HFFc6 (cell line): ENCODE measurements at places on chromosomes 1 and 21. TPM values are rescaled to one million over a fixed set of nuclear protein-coding genes. Genes with fewer than 3 reads are reported as not detected.

DNA sequence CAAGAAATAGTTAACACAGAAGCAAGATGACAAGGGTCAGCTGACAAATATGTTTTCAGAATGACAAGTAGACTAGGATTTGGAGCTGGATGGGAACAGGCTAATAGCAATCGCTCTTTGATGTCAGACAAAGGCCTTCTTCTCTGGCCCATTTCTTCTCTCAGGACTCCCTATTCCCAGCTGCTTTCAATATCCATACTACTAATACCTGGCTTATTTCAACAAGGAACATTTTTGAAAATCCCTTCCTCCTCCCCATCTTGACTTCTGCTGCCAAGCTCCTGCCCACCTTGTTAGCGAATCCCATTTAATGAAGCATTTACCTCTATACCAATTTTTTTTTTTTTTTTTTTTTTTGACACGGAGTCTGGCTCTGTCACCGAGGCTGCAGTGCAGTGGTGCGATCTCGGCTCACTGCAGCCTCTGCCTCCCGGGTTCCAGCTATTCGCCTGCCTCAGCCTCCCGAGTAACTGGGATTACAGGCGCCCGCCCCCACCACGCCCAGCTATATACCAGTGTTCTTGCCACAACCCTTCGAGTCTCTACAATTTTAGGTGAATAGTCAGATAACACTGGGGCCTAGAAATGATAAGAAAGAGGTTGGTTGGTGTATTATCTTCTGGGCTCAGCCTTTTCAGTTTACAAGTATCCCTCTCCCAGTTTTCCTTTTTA, 68.4 kb downstream of the MACF1 start:
- H3K4me3 ChIP-seq, result no peak overlapping the region
- H3K27ac ChIP-seq, result no peak overlapping the region; the same call in 1 of the 2 replicates
- H3K36me3 ChIP-seq, result peaks cover 6% of the 10 kb centered on the region
- peaks cover 2% of the 10 kb centered on the region; the same call in 1 of the 2 replicates for H3K27me3 ChIP-seq

ADGRB2 gene
- total RNA-seq, result 7.0 to 8.8 TPM (median 8.7 TPM) in 3 replicates

CFAP107 gene
- total RNA-seq, result not detected in 3 replicates

ST3GAL3 gene
- total RNA-seq, result 15.2 to 19.0 TPM (median 16.3 TPM) in 3 replicates

TSHB gene
- not detected in 3 replicates for total RNA-seq

- peak overlapping the region; percentile 56 for H3K27ac ChIP-seq
- DNase-seq, result peak; percentile 55
- peak overlapping the region; percentile 43 for H3K4me3 ChIP-seq
- no peaks in the 10 kb centered on the region for H3K27me3 ChIP-seq
- H3K36me3 ChIP-seq, result peaks cover 7% of the 10 kb centered on the region; the same call in 1 of the 2 replicates
- peaks cover 60% of the 10 kb centered on the region for H3K4me1 ChIP-seq
These were observed 511.8 kb upstream of the USP24 start for GRCh38 chr1:55726994-55727393.

DNA sequence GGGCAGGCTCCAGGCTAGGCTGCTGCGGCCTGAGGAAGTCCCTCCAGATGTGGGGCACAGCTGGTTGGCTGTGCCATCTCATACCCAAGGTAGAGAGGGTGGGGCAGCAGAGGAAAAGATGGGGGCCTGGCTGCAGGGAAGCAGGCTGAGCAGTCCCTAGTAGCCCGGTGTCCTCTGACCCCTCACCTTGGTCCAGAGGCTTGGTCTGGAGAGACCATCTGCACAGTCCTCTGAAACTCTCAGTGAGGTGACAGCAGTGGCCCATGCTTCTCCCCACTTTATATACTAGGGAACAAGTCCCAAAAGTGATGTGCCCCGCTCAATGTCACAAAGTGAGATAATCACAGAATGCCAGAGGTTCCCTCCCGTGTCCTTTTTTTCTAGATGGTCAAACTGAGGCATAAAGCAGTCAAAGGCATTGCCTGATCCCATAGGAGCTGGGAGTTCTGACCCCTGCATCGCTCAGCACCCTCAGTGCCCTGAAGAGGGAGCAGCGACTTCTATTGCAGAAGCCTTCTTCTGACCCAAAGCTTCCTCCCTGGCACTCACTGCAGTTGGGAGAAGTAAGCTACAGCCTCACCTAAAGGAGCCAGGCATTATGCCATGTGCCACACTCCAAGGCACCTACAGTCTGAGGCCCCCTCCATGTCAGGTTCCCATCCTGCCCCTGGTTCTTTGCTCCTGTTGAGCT, 45.5 kb downstream of the TRABD2B start:
- no peaks in the 10 kb centered on the region for H3K4me1 ChIP-seq
- H3K27me3 ChIP-seq, result no peaks in the 10 kb centered on the region; the same call in 1 of the 2 replicates
- no peak overlapping the region for H3K4me3 ChIP-seq
- no peaks in the 10 kb centered on the region for H3K36me3 ChIP-seq

KRTAP19-3 gene
- not detected in 3 replicates for total RNA-seq

GRCh38 chr1:112006416-112007025, 17.1 kb upstream of the KCND3 start:
- no peak for DNase-seq
- H3K27me3 ChIP-seq, result peaks cover 16% of the 10 kb centered on the region
- H3K36me3 ChIP-seq, result no peaks in the 10 kb centered on the region
- H3K27ac ChIP-seq, result no peak overlapping the region

GRCh38 chr21:25334046-25334730, 273.1 kb downstream of the MRPL39 start:
- H3K27me3 ChIP-seq, result no peaks in the 10 kb centered on the region
- no peak overlapping the region for H3K4me3 ChIP-seq
- peaks cover 29% of the 10 kb centered on the region for H3K36me3 ChIP-seq
- H3K27ac ChIP-seq, result peak overlapping the region; percentile 4

ACTL8 gene
- not detected in 3 replicates for total RNA-seq

DNA sequence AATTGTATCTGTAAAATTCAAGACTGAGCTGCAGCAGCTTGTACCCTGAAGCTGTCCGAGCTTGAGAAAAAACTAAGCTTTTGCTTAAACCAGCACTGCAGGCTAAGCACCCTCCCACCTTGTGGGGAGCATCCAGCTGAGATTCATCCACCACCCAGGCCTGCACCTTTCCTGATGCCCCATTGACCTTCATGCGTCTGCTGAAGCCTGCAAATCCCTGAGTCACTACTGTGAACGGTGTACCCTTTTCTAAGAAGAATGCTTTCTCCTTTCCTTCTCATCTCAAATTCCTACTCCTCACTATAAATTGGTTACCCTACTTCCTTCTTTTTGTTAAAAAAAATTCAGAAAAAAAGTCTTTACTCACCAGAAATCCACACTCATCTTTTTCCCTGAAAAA, 90.9 kb upstream of the RGS18 start:
- no peak overlapping the region for H3K27ac ChIP-seq
- no peaks in the 10 kb centered on the region for H3K36me3 ChIP-seq
- H3K4me1 ChIP-seq, result no peaks in the 10 kb centered on the region
- DNase-seq, result no peak
- no peaks in the 10 kb centered on the region for H3K27me3 ChIP-seq
